CD4-positive, alpha-beta T cell treated with Interleukin-21 for 1 hour (primary cell): ENCODE measurements at places on chromosomes 7 and 10.

DNA sequence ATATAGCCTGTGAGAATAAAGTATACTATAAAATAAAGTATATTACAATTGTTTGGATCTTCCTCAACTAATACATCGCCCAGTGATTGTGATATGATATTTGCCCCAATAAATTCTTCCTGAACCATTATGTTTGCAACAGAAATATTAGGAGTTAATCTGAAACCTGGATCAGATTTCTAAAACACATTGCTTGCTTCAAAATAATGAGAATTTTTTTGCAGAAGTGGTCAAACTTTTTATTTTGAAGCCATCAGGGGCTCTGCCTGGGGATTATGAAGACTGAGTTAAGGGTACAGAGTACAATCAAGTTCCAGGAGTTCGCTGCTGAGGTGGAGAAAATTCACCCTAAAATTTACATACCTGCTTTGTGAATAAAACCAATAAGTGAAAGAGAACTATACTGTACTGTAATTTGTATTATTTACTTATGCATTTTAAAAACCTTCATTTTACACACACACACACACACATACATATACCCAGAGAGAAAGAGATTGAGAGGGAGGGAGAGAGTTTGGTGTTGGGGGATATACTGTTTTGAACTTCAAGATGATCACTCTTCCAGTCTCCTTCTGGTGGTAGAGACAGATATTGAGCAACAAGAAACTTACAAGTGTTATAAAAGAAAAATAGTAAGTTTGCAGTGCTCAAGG is 91.9 kb downstream of the CPED1 start:
- DNase-seq, result no peak

- DNase-seq, result no peak
Observed at GRCh38 chr10:101134299-101135127, 3.4 kb downstream of the TLX1 start.

- no peak for DNase-seq
Observed at GRCh38 chr10:19778996-19779395, 37.2 kb upstream of the PLXDC2 start.

DNA sequence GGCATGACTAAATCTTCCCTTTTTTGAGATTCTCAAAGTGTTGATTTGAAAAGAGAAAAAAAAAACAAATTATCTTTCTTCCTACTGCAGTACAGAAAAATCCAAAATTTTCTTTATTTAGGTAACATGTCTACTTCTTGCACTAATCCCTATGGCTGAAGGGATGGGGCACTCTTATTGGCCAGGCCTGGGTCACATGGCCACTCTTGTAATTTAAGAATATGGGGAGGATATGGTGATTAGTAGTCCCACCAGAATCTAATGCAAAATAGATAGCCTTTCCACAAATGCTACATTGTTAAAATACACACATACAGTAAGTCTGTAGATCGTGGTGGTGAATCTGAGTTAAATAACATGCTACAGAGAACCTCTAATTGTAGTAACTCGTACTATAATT is 7.0 kb upstream of the PALS2 start:
- no peak for DNase-seq

DNA sequence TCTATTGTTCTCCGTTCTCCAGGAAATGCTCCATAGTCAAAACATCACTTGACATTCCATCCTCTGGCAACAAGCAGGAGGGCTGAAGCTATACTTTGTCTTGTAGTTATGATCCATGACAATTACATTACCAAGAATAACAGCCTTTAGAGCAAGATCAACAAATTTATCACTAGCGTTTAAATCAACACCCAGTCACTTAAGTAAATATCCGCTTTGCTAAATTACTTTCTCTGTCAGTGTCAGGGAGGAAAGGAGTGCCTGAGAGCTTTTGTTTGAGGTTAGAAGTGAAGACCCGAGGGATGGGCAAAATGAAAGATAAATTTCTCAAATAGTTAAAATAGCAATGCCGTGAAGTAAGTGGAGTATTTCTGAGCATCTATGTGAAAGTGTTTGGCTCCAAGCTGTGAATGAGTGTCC is 236.1 kb upstream of the BMPER start:
- DNase-seq, result no peak

DNA sequence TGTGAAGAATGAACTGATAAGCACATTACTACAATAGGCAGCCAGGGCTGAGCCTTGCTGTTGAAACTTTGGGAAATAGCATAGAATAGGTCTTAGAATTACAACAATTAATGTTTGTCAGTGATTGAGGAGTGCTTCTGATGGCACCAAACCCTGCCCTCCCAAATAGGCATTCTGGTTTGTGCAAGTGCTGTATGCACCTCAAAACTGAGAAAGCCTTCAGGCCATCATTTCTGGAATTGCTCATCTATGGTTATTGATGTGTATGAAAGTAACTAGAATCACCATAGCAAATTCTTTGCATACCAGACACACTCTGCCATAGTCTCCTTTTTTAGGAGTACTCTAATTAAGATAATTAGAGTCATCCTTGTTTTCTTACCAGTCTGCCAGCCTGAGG is 585.0 kb upstream of the MBL2 start:
- no peak for DNase-seq

GRCh38 chr10:53808677-53809372 is 992.2 kb downstream of the PCDH15 start:
- DNase-seq, result no peak

- no peak for DNase-seq
Observed at GRCh38 chr7:38070718-38071117, 107.3 kb upstream of the STARD3NL start.

GRCh38 chr10:124344931-124345330 is 73.8 kb downstream of the OAT start:
- DNase-seq, result no peak

DNA sequence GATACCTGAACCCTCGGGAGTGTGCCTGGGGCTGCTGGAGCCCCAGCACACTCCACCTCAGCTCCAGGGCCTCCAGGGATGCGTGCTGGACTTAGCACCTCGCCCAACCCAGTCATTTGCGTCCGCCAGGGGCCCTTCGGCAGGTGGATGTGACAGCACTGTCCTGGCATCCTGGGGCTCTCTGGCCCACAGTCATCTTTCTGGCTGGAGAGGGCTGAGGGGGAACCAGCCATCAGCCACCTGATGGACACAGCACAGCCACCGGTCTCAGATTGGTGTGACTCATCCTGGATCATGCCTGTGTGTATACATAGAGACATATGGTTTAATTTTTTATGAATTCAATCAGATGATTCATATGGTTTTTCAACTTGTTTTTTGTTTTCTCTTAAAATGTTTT is 11.1 kb downstream of the ZNF775 start:
- no peak for DNase-seq

DNA sequence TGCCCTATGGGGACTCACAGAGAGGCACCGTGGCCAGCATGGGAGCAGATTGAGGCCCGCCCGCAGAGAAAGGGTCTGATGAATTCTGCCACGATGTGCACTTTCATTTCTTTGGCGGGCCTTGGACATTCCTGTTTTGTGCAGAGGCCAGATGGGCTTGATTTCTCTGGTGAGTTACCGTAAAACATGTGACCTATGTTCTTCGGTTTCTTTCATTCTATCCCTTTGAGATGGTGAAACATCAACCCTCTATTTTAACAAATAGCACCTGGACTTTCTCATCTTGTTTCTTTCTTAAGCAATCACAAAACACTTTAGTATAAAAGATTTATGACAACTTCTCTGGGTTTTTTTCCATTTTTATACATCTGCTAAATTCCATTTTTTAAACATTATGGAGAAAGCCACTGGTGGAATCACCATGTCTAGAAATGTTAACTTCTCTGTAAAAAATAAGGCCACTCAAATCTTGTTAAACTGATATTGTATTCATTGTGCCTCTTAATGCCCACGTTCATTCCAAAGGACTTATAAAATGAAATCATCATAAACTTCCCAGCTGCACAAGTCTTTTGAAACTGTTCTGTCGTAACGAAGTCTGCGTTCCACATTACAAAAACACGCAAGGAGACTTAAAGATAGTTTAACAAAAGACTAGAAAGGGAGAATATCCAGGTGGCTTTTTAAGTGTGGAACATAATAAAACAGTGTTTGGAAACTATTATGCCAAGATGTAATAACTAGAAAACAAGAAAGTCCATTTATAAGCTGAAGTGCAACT is 21.4 kb upstream of the ODAD2 start:
- DNase-seq, result no peak

- DNase-seq, result no peak
Observed at GRCh38 chr10:113627836-113628235, 36.0 kb downstream of the NRAP start.

- no peak for DNase-seq
Observed at GRCh38 chr10:116768786-116769185, 26.4 kb upstream of the HSPA12A start.

- DNase-seq, result no peak
Observed at GRCh38 chr7:25795824-25796235, 356.2 kb upstream of the NFE2L3 start.

- peak; percentile 66 for DNase-seq
Observed at GRCh38 chr10:12656518-12657142, 307.3 kb downstream of the CAMK1D start.

- no peak for DNase-seq
Observed at GRCh38 chr7:12402365-12402725, 1.3 kb downstream of the VWDE start.

- no peak for DNase-seq
Observed at GRCh38 chr7:144826208-144826607, 9.6 kb downstream of the TPK1 start.

GRCh38 chr10:15344876-15345285 is 26.2 kb downstream of the FAM171A1 start:
- DNase-seq, result no peak

GRCh38 chr7:151086802-151087244 is 548 bp downstream of the AGAP3 start:
- no peak for DNase-seq

GRCh38 chr7:87426160-87426559 is 49.3 kb downstream of the ABCB4 start:
- no peak for DNase-seq

GRCh38 chr10:124204726-124205125 is 111.3 kb upstream of the CHST15 start:
- no peak for DNase-seq

DNA sequence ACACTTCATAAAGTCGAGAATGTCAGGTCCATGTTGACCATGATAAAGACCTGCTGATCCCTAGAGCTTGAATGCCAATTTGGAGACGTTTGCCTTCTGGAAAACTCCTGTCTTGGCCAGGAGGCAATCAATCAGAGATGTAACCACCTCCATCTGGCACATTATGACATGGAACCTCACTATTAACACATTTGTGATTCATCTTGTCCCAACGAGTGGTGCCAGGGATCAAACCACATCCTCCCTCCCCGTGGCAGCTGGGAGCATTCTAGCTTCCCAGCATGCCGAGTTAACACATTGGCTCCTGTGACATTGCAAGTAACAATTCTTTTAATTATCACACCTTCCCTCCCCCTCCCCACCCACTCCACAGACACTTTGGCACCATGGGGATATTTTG is 84.0 kb upstream of the PPP1R17 start:
- no peak for DNase-seq

- DNase-seq, result peak; percentile 53
Observed at GRCh38 chr10:72088889-72089575, 681 bp upstream of the SPOCK2 start.

DNA sequence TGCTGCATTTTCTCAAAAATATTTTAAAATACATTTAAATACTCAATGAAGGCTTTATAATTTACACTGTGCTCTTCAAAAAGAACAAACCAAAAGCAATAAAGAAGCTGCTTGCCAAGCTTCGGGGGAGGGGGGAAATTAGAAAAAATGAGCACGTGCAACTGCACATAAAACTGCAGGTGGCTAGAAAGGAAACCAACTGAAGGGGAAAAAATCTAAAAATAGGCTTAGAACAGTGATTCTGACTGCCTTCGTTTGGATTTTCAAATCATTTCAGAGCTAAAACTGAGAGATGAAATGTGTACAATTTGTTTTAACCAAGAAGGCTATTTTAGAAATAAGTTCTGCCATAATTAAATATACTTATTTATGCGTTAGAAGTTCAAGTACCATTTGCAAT is 61.4 kb downstream of the ABI1 start:
- no peak for DNase-seq

DNA sequence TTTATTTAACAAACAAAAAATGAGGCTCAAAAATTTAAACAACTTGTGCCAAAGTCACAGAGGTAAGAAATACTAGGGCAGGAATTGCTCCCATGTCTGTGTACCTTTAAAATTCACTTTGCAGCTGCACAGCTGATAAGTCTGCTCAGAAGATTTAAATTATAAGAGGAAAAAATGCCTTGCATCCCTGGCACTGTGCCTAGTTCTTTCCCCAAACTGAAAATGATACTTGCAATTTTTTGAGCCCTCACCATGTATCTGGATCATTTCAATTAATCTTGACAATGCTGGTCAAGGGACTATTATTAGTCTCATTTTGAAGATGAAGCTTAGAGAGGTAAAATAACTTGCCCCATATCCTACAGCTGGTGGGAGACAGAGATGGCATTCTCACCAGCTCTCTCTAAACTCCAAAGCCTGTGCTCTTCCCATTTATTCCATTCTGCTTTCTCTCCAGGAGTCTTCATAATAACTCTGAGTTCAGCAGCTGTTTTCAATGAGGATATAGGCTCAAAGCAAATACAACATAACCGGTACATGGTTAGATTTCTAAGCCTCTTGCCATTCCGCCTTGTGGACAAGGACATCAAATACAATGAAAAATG is 350.5 kb upstream of the LRRTM3 start:
- no peak for DNase-seq

DNA sequence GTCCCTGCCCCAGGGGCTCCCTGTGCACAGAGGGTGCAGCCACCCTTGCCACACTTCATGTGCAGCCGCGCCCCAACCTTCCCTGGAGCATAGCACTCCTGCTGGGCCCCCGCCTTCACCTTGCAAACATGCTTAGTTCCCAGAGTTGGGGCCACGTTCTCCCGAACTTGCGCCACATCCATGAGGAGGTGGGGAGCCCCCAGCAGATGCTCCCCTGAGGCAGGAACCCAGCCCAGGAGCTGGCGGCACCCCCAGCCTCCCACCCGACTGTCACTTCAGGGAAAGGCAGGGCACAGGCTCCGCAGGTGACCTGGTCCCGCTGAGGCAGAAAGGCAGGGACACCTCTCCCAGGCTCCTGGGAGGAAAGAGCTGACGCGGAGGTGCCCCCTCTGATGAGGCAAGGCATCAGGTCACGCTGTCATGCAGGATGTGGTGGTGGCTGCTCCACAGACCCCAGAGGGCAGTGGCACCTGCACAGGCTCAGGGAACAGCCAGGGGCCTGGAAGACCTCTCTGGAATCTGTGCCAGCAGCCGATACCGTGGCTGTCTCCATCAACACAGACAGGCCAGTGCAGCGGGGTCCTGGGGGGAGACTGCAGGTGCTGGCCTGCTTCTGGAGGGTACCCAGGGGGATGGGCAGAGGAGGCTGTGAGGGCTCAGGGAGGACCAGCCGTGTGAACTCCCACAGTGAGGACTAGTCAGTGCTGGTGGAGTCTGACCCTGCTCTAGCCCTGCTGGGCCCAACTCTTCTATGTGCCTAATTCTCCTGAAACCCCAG is 221.3 kb downstream of the MAD1L1 start:
- no peak for DNase-seq

DNA sequence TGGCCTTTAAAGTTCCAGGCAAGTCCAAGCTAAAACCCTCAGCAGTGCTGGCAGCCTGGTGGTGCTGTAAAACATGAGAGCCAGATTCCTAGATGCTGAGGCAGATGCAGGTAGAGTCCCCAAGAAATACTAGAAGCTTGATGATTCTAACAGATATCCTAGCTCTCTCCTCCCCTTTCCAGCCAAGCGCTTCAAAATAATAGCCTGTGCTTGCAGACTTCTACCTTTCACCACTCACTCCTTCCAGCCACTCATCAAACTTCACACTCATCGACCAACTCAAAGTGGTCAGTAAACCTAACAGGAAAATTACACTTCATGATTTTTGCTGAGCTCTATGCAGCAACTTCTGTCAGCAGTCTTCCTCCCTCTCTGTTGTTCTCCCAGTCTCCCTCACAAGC is 50.2 kb downstream of the LMBR1 start:
- DNase-seq, result no peak
